Naive thymus-derived CD4-positive, alpha-beta T cell (primary cell): ENCODE measurements at places on chromosomes 1 and 21.
A peak's percentile ranks its signal among the peaks of the same experiment; 100 is the strongest.

DNA sequence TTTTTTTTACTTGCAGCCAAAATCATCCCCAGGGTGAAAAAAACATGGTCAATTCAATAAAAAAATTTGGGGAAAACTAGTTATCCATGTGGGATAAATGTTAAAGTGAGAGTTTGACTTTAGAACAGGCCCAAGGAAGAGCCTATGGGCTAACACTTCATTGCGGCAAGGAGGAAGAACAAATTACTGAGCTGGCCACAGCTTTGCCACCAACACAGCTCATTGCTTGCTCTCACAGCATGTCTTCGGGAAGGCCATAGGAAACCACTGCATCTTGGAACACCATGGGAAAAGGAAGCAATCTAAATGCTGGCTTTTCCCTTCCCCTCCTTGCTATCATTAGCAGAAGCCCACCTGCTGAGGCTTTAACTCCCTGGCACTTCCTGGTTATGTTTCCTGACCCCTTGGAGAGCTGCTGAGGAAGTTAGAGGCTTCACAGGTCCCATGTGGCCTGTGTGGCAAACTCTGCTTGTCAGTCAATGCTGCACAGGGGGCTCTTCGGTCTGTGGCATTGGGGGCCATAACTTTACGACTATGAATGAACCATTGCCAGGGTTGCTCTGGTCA, 86.0 kb downstream of the SLC25A24 start:
- DNase-seq, result no peak

- DNase-seq, result no peak
These were observed 97.8 kb upstream of the PDE4B start for GRCh38 chr1:65694933-65695332.

DNA sequence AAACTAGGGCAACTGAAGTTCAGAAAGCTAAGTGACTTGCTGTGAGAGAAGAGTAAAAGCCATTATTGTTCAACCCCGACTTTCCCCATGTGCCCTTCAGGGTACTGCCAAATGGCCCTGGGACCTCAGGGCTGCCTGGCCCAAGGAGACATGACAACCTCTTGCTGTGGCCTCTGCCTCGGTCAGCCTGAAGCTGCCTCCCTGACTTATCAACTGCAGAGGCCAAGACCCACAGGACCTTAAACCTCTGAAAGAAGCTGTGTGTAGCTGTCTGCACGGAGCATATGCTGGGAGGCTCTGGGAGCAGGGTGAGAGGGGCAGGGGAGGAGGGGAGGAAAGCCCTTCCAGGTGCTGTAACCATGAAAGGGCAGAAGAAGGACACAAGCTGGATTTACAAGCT, 35.9 kb downstream of the HMGB4 start:
- no peak for DNase-seq

- peak; percentile 25 for DNase-seq
These were observed 12.6 kb downstream of the NHLH2 start for GRCh38 chr1:115828101-115829022.

GRCh38 chr21:28884481-28884880, 108.2 kb downstream of the LTN1 start:
- DNase-seq, result no peak

DNA sequence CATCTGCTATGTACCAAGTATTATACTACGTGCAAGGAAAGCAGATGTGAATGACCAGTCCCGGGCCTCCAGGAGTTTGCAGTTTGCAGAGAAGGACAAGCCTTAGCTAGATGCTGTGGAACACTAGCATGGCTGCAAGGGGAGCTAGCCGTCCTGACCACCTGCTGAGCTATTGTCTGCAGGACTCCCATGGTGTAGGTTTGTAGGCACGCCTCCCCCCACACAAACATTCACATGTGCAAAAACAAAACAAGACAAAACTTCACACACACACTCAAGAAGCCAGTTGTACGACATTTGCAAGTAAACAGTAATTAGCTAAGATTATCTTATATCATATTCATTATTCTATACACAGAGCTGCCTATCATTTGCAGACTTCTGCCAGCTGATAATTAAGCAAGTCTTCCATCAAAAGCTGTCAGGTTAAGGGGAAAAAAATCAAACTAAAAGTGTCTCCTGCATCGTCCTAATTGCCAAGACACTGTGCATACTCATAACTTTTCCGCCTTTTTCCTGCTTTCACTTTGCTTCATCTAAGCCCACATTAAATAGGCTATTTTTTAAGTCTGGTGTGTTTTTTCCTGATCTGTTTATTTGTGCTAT, 10.7 kb upstream of the HNRNPU start:
- DNase-seq, result no peak

- DNase-seq, result no peak
These were observed 77.9 kb downstream of the NEK7 start for GRCh38 chr1:198234520-198235251.

- DNase-seq, result no peak
These were observed 3.9 kb upstream of the ARL8A start for GRCh38 chr1:202148391-202148790.

GRCh38 chr1:183732236-183732880, 72.6 kb upstream of the RGL1 start:
- DNase-seq, result no peak

GRCh38 chr1:164977561-164977960, 379.0 kb downstream of the LMX1A start:
- no peak for DNase-seq

- DNase-seq, result no peak
These were observed 32.3 kb upstream of the NR5A2 start for GRCh38 chr1:199995096-199995685.

- DNase-seq, result no peak
These were observed 23.0 kb upstream of the PIGC start for GRCh38 chr1:172466795-172467407.

DNA sequence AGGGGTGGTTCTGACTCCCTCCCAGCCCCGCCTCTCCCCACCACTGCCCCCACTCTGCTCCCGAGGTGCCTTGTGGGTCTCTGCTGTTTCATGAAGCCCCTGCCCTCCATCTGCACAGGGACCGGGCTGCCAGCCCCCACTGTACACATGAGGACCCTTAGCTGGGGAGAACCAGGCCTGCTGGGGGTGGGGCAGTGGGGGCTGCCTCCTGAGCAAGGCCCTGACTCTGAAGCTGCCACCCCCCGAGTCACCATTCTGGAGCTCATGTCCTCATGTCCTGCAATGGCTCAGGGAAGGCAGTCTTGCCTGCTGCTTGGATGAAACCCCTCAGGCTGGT, 8.4 kb downstream of the HES3 start:
- DNase-seq, result no peak

DNA sequence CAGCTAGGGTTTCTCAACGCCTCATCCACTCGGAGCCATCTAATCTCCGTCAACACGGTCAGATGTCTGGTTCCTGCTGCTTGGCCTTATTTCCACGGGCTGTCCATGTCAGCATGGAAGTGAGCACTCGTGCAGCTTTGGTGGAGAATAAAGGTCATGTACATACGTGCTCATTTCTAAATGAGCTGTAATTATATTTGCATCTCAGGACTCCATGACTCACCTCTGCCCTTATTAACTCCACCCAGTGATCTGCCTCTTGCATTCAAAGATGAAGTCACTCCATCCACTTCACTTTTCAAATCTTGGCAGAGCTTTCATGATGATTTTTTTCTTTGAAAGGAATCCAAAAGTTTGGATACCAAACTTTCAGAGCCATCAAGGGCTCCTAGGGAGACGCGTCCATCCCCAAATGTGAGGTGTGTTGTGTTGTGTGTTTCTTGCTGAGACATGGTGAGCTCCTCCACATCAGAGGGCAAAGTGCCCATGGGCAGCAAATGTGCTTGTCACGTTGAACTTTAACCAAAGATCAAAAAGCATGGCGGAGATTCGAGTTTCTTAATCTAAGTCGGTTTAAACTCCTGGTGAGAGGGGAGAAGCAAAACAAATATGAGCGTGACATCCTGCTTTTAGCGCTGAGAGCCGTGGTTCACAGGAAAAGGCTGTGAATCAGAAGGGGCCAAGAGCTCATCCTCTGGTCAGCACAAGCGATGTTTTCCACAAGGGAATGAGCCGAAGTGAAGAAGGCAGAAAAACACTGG, 68.6 kb upstream of the ERRFI1 start:
- DNase-seq, result no peak

- no peak for DNase-seq
These were observed 28.1 kb downstream of the VANGL1 start for GRCh38 chr1:115669886-115670285.

GRCh38 chr1:209406168-209406567, 177.3 kb upstream of the CAMK1G start:
- no peak for DNase-seq

DNA sequence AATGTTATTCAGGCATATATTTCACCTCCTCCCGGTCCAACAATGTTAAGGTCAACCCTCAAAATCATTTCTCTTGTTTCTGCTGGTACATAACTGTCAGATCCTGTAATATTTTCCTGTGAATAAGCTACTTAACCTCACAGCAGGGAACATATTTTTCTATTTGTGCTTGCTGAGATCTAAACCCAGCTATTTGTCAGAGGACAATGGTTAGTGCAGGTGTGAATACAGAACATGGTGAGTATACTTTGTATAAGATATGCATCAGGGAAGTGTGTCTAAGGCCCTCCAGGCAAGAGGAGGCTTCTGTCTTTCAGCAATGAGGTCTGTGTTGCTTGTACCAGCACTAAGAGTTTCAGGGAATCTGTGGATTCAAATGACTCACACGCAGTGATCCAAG, 970.6 kb downstream of the NCAM2 start:
- DNase-seq, result no peak

DNA sequence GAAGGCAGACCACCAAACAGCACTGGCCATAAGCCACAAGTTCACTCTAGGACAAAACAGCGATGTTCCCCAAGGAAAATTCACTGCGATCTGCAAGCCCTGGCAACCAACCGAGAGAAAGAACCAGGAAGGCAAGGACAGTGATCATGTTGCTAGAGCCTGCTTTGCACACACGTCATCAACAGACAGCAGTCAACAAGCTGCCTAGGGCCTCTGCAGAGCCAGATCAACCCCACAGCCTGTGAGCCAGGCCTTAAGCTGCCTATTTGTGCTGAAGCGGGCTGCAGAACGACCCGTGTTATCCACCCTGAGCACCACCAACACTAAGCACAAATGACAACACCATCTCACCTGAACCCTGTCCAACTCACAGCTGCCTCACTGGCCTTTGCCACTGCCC, 6.2 kb upstream of the YRDC start:
- no peak for DNase-seq

GRCh38 chr1:93007941-93008577, 46.8 kb upstream of the DIPK1A start:
- no peak for DNase-seq

DNA sequence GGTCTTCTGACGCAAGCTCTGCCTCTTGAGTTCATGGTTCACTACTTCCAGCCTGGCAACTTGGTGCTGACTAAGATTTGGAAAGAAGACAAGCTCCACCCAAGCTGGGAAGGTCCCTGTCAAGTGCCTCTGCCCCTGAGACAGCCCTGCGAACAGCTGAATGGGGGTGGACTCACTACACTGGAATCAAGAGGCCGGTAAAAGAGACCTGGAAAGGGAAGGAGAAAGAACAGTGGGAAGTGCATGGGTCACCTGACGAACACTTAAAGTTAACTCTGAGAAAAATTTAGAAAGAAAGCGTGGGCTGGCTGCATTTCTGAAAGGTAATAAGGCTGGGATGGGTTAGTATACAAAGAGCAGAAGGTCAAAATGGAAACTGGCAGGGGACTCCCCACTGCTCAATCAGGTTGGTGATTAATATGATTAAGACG, 26.1 kb upstream of the ZNF496 start:
- no peak for DNase-seq

DNA sequence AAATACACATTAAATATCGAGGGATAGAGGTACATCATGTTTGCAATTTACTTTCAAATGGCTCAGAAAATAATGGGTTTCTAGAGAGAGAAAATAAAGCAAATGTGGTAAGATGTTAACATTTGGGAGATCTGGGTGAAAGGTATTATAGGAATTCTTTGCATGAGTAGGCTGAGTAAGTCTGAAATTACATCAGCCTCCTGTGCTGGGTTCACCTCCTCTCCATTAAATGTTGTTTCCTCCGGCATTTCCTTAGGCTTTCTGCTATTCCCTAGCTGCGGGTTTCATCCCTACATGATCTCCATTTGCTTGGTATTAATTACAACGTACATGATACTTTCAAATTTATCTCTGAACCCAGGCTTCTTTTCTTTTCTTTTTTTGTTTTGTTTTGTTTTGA, 31.6 kb downstream of the ZMYND12 start:
- no peak for DNase-seq

DNA sequence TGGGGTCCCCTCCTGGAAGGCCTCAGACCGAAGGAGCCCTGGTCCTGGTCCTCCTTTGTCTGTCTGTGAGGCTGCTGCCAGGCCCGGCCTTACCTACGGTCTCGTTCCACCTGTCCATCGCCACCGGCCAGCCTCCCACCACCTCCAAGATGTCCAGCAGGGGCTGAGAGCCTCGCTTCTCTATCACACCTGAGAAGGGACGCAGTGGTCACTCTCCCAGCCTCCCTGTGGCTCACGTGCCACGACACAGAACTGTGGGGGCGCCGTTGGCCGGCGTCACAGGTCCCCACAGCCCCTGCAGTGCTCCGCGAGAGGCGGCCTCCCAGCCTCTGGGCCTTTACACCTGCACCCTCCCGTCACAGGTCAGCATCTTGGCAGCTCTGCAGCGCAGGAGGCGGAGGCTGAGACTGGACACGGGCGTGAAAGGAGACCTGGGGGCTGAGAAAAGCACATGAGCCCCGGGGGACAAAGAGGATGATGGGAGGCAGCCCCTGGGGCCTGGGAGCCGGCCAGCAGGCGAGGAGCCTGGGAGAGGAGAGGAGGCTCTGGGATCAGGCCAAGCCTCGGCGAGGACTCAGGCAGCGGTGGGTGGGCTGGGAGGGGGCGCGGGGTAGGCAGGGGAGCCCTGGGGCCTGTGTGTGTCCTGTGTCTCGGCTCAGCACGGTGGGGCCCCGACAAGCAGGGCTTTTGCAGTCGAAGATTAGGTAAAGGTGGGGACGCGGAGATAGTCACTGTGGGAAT, 20.5 kb downstream of the PRXL2B start:
- no peak for DNase-seq

- no peak for DNase-seq
These were observed 5.6 kb downstream of the CFAP57 start for GRCh38 chr1:43177691-43178090.

DNA sequence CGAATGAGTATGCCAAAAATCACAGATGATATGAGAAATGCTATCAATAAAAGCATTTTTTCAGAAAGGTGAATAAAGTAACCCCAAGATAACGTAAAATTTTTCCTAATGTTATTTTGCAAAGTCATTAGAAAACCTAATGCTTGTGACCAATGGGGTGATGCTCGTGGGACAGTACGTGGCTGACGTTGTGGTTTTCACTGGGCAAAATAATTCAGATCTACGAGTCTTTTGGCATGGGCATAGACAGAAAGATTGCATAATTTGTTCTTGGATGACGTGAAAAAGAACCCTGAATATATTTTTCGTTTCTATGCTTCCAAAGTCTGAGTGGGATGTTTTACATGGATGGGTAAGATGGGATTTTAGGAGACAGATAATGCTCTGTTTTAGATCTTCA, 71.0 kb downstream of the PBX1 start:
- DNase-seq, result no peak

GRCh38 chr1:20322081-20322824, 31.6 kb downstream of the VWA5B1 start:
- no peak for DNase-seq

- DNase-seq, result no peak
These were observed 18.4 kb downstream of the IQGAP3 start for GRCh38 chr1:156553860-156554485.

- no peak for DNase-seq
These were observed 61.9 kb downstream of the CD34 start for GRCh38 chr1:207849016-207849415.

GRCh38 chr1:54156201-54156600, 3.4 kb upstream of the CDCP2 start:
- DNase-seq, result no peak
